Breast epithelium (tissue), 4 donors: ENCODE measurements at places on chromosomes 4 and X. TPM values are rescaled to one million over a fixed set of nuclear protein-coding genes. Genes with fewer than 3 reads are reported as not detected.

GRCh38 chr4:83536362-83537272 is 709 bp downstream of the GPAT3 start:
- H3K4me3 ChIP-seq = peak overlapping the region; percentile 72
- H3K27ac ChIP-seq = peak overlapping the region; percentile 77
- H3K27me3 ChIP-seq = no peaks in the 10 kb centered on the region

- H3K27me3 ChIP-seq = no peaks in the 10 kb centered on the region
- no peaks in the 10 kb centered on the region for H3K4me1 ChIP-seq
- H3K36me3 ChIP-seq = no peaks in the 10 kb centered on the region
- peak overlapping the region; percentile 84 for H3K4me3 ChIP-seq
- H3K27ac ChIP-seq = peak overlapping the region; percentile 95
- no peak for DNase-seq
Measured at GRCh38 chrX:11757397-11757718, 679 bp upstream of the MSL3 start.

Gene EDNRA
- 11.1 TPM for total RNA-seq

Gene TSC22D3
- total RNA-seq = 606 TPM

Gene SERTM2
- total RNA-seq = 1.6 TPM

DNA sequence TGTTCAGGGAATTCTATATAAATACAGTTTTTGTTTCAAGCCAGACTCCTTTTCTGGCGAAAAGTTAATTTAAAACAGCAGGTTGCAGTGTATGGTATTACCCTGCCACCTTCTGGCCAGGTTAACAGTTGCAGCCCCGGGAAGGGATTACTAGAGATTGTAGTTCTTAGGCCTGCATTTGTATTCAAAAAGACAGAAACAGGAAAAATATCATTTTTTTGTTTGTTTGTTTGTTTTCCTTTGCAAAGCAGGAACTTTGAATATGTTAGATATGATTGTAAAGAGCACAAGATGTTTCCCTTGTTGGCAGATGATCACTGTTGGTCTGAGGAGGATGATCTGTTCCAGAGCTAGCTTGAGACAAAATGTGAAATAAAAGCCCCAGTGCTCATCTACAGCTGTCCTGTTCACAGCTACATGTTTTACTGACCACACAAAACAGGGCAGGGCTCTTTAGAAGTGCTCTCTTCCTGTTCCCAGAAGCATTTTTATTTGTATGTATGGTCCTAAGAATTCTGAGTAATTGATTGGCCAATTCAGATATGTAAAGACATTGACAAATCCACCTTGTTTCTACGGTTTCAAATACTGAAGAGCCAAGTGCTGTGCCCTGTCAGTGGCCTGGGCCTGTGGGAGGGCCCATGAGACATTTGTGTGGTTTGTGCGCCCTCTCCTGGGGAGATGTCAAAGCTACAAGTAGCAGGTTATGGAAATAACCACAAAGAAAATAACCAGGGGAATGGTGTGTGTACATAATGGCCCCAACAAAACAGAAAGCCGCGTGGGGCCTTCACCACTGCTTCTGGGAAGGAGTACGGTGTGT is 57.9 kb downstream of the CLDN22 start:
- no peaks in the 10 kb centered on the region for H3K4me1 ChIP-seq
- no peaks in the 10 kb centered on the region for H3K36me3 ChIP-seq
- no peak overlapping the region for H3K4me3 ChIP-seq
- peak overlapping the region; percentile 60 for H3K27ac ChIP-seq
- H3K27me3 ChIP-seq = no peaks in the 10 kb centered on the region
